ENCODE measurements at places on chromosomes 7 and 10. TPM values are rescaled to one million over a fixed set of nuclear protein-coding genes. Genes with fewer than 3 reads are reported as not detected.
A peak's percentile ranks its signal among the peaks of the same experiment; 100 is the strongest.

DNA sequence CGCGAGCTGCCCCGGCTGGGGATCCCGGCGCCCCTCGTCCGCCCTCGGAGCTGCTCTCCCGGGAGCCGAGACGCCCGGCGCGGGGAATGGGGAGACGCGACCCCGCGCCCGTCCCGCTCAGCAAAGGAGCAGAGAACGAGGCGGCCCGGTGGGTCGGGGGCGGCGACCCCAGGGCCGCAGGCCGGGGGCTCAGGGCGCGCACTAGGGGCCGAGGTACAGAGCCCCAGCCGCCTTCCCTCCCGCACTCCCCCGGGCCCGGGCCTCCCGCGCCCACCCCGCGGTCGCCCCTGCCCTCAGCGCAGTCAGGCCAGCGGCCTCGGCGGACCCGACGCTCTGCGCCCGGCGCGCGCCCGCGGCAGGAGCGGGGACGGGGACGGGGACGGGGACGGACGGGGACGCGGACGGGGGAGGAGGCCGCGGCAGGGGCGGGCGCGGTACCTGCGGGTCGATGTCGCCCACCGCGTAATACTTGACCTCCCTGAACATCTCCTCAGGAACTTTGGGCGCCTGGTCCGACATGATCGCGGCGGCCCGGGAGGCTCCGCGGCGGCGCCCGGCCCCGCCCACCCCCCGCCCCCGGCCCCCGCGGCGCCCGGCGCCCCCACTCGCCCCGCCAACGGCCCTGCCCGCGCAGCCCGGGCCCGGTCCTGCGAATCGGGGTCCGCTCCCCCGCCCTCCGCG, 373 bp downstream of the PAXIP1 start:
- DNase-seq: peak; percentile 10

DNA sequence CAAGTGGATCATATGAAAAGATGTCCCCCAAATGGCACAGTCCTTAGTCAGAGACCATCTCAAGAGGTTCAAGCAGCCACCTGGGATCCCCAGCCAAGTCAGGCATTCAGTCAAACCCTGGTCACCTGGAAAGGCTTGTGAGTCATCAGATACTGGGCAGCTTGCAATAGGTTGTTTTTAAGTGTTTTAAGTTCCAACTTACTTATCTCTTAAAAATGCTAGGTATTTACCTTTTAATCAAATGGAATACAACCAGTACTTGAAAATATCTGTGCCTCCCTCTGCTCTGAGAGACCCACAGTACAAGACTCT, 262.2 kb downstream of the WDR11 start:
- no peak for DNase-seq

DNA sequence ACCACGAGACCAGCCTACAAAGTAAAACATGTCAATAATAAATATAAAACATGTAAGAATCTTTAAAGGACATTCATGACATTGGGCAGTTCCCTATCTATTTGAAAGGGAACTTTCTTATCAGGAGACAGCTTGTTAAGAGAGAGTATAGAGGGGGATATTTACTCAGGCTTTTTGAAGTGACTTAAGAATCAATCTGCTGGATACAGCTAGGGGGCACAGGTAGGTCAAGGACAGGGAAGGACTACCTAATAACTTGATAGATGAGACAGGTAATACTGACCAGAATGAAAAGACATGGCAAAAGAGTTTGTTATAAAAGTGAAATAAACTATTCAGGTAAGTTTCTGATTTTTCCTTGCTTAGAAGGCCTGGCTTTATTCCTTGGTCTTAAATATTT, 21.8 kb upstream of the LRRD1 start:
- no peak for DNase-seq

GRCh38 chr7:70434821-70435220, 697.1 kb upstream of the GALNT17 start:
- DNase-seq: no peak

GRCh38 chr10:14536241-14537213, 205.8 kb upstream of the FRMD4A start:
- DNase-seq: peak; percentile 79

DNA sequence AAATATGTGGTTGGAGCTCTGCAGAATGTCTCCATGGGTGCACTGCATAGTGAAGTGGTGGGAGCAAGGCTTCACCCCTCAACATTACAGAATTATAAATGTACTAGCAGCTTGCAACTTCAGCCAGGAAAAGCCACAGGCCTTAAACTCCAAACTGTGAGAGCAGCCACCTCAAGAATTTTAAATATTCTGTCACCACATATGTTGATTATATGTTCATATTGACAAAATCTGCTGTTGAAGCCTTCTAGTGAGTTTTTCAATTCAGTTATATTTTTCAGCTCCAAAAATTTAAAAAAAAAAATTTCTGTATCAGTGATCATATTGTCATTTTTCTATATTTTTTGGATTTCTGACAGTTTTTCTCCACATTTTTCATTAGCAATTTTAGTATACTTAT, 30.9 kb upstream of the AKR1C2 start:
- DNase-seq: no peak

DNA sequence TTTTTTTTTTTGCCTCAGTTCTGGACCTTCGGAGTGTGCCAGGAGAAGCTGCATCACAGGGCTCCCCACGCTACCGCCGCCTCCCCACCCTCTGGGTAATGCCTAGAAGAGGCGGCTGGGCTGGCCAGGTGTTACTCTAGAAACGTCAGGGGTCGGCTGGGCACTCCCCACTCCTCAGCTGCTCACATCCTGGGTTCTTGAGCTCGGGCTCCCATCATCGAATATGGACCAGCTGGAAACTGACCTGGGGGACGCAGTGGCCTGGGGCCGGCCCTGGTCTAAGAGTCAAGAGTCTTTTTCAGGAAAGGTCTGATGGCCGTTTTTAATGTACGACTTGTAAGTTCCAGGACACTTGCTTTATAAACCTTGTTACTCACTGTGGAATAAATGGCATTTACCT, 326.5 kb downstream of the WDR37 start:
- no peak for DNase-seq

GRCh38 chr10:22317076-22317370, 835 bp downstream of the COMMD3 start:
- peak; percentile 35 for DNase-seq

GRCh38 chr7:142714375-142714774, 34.9 kb upstream of the PRSS1 start:
- DNase-seq: no peak

DNA sequence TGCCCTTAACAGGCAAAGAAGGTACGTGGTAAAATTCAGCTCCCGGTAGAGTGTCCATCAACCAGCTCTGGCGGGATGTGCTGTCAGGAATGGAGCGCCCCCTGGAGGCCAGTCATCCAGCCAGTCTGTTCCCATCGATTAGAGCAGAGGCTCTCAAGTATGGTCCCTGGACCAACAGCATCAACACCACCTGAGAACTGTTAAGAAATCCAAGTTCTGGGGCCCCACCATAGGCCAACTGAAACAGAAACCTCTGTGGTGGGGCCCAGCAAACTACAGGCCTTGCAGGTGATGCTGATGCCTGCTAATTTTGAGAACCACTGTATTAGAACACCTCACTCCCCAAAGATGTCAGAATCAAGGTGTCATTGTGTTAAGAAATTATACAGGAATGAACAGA, 109.2 kb downstream of the DPY19L1 start:
- peak; percentile 62 for DNase-seq

- peak; percentile 71 for DNase-seq
Observed at GRCh38 chr10:2214092-2214491, 476.8 kb upstream of the ADARB2 start.

GRCh38 chr10:118161461-118162246, 114.9 kb upstream of the RAB11FIP2 start:
- no peak for DNase-seq

DNA sequence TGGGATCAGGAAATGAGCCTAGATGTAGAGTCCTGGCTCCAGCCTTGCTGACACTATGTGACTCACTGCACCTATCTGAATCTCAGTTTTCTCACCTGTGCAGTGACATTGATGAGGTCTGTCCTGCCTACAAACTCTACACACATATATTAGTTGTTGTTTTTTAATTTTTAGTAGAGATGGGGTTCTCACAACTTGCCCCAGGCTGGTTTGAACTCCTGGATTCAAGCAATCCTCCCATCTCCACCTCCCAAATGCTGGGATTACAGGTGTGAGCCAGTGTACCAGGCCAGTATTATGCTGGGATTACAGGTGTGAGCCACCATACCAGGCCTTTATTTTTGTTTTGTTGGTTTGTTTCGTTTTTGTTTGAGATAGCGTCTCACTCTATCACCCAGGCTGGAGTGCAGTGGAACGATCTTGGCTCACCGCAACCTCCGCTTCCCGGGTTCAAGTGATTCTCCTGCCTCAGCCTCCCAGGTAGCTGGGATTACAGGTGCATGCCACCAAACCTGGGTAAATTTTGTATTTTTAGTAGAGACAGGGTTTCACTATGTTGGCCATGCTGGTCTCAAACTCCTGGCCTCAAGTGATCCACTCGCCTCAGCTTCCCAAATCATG, 11.8 kb upstream of the DDIT4 start:
- no peak for DNase-seq

Gene ASL
- 61.3 TPM for total RNA-seq

Gene SFRP5
- total RNA-seq: not detected

Gene OR2A12
- not detected for total RNA-seq

Gene LRMDA
- 0.07 TPM for total RNA-seq

Gene H2AZ2
- 572 TPM for total RNA-seq
